ENCODE measurements at places on chromosomes 2 and 18.
A peak's percentile ranks its signal among the peaks of the same experiment; 100 is the strongest.

- peak; percentile 36 for DNase-seq
Measured at GRCh38 chr2:111676291-111676822, 207.6 kb downstream of the ANAPC1 start.

- no peak for DNase-seq
Measured at GRCh38 chr2:98102878-98103277, 15.9 kb downstream of the VWA3B start.

DNA sequence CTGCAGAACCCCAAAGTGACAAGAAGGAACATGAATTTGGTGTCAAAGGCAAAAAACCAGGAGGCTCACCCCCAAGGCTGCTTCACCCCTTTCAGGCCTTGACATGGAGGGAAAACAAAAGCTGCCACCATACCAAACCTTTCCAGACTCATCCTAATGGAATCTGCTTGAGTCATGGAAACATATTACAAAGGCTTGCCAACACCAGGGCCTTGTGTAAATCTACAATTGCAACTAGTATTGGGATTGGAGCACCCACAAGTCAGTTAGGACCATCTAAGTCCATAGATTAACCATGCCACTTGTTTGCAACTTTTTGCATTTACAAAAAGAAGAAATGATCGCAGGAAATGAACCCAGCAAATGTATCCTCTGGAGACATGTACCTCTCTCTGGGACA is 297.6 kb downstream of the CDCA7 start:
- peak; percentile 92 for DNase-seq

DNA sequence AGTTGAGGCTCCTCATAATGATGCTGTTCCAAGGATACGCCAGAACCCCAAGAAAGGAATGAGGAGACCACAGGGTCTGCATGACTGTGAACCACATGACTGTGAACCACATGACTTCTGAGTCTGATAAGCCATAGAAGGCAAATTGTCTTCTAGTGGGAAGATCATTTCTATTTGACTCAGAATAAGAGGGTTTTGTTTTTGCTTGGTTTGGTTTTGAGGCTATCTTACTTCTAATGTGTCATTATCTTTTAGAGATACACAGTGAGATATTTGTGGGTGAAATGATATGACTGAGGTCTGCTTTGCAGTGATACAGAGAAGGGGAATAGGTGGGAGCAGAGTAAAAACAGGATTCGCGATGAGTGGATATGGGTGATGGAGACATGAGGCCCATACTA is 28.9 kb upstream of the BCL2L11 start:
- DNase-seq = no peak

GRCh38 chr18:41731884-41732283 is 223.2 kb upstream of the PIK3C3 start:
- no peak for DNase-seq

- no peak for DNase-seq
Measured at GRCh38 chr18:63140997-63141777, 178.4 kb downstream of the BCL2 start.
